NCI-H2107 (cell line): ENCODE measurements at places on chromosomes 6 and 20.
A peak's percentile ranks its signal among the peaks of the same experiment; 100 is the strongest.

DNA sequence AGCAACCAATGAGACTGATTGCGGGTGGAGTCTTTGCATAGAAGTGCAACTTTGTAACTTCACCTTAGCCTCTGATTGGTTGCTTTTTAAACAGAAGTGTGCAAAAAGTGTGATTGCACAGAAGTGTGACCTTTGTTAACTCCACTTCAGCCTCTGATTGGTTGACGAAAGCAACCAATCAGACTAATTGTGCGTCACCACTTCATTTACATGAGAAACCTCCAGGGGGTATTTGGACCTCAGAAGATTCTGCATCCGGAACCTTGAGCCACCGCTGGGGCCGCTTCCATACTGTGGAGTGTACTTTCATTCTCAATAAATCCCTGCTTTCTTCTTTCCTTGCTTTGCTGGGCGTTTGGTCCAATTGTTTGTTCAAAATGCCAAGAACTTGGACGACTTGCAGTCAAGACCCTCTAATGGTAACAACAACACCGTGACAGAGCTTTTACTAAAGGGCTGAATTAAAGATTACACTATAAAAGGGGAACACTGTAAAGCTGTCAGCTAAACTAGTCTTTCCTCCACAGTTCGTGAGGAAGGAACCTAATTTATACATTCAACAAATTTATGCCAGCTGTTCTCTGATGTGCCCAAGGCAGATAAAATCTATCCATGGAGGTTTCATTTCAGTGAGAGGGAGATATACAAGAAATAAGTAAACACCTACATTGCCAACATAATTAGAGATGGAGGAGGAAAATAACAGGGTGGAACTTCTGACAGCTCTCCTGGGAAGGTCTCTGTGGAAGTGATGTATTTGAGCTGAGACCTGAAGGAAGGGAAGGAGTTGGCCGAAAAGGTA is 1.4 kb upstream of the HECA start:
- no peak for DNase-seq

DNA sequence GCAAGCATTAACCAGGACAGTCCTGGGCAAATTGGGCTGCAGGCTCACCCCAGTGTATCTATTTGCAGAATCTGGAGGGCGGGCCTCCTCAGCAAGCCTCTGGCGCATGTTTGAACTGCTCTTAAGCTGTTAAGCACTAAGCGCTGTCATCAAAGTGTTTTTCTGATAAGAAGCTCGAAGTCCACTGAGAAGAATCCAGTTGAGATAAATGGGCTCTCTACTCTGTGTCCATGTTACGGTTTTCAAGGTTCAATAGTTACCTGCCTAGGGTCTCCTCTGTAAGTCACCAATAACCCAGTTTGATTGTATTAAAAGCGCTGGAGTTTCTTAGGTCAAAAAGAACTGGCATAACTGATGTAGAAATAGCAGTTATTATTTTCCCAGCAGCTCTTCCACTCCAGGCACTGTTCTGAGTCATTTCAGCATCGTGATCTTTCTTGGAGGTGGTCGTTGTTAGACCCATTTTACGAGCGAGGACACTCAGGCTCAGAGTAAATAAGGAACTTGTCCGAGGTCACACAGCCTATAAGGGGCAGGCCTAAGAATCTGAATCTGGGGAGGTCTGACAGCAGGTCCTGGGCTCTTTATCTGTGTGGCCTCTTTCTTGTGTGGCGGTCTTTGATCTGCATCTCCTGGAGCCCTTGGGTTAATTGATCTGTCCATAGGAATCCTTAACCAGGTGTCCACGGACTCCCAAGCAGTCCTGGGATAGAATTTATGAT is 207.4 kb upstream of the ZNF217 start:
- no peak for DNase-seq

GRCh38 chr6:23006656-23007055 is 437.3 kb downstream of the HDGFL1 start:
- no peak for DNase-seq

DNA sequence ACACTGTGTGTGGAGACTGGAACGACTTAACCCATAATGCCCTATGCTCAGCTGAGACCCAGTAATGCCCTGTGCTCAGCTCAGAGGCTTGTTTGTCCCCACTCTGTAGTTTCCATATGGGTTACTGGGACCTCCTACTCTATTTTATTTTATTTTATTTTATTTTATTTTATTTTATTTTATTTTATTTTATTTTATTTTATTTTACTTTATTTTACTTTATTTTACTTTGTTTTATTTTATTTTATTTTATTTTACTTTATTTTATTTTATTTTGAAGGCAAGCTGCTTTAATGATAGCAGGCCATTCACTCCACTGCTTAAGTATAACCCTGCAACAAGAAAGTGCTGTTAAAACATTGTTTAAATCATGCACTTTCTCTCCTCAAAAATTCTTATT is 603.4 kb upstream of the JAG1 start:
- DNase-seq, result no peak

DNA sequence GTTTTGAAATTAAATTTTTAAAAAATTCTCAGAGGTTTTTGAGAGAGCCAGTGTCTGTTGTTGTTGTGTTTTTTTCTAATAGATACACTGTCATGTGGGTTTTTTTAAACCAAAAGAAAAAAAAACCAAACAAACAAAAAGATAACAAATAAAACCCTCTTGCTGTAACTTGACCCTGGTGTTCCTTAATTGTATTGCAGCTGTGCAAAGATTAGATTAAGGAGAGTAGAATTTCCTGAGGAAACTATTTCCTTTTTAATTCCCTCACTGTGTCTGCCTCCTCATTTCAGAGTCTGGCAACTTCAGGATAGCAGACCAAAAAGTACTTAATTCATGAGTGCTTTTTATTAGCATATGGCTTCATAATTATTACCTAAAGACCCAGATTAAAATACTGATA is 281.9 kb downstream of the EPM2A start:
- no peak for DNase-seq

GRCh38 chr6:149342525-149342924 is 25.0 kb downstream of the TAB2 start:
- DNase-seq, result no peak

DNA sequence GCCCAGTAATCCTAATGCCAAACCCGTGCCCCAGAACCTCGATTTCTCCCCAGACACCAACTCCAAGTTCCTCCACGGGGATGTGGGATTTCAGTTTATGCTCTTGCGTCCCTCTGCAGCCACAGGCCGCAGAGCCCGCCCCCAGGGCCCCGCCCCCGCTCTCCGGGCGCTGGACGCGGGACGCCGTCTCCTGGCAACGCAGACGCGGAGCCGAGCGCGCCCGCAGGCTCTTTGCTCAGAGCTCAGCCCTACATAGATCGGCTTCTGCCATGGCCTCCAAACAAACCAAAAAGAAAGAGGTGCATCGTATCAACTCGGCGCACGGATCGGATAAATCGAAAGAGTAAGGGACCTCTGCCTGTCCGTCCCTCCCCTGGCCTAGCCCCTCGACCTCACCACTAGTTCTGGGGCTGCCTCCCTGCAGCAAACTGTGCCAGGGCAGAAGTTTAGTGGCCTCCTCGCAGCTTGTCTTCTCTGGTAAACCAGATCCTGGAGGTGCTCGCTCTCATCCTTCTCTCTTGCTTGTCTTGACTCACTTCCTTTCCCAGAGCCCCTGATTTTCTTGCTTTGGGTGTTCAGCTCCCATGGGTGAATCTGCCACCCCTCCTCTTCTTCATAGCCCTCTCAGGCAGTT is at the start of gene ADGB:
Gene ADGB, plus strand, starts transcription at position 201 of the 634 bp plus-strand sequence. Its CDS starts 69 bp downstream, at position 270.
- DNase-seq, result no peak

GRCh38 chr6:116386581-116387299 is 16.0 kb downstream of the DSE start:
- DNase-seq, result no peak

DNA sequence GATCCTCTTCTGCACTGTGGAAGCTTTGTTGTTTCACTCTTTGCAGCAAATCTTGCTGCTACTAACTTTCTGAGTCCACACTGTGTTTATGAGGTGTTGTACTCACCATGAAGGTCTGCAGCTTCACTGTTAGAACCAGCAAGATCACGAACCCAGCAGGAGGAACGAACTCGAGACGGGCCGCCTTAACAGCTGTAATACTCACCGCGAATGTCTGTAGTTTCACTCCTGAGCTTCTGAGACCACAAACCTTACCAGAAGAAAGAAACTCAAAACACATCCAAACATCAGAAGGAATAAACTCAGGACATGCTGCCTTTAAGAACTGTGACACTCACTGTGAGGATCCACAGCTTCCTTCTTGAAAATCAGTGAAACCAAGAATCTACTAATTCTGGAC is 48.1 kb upstream of the MBOAT1 start:
- DNase-seq, result no peak

- no peak for DNase-seq
Observed at GRCh38 chr6:131574133-131574532, 1.1 kb downstream of the ARG1 start.

DNA sequence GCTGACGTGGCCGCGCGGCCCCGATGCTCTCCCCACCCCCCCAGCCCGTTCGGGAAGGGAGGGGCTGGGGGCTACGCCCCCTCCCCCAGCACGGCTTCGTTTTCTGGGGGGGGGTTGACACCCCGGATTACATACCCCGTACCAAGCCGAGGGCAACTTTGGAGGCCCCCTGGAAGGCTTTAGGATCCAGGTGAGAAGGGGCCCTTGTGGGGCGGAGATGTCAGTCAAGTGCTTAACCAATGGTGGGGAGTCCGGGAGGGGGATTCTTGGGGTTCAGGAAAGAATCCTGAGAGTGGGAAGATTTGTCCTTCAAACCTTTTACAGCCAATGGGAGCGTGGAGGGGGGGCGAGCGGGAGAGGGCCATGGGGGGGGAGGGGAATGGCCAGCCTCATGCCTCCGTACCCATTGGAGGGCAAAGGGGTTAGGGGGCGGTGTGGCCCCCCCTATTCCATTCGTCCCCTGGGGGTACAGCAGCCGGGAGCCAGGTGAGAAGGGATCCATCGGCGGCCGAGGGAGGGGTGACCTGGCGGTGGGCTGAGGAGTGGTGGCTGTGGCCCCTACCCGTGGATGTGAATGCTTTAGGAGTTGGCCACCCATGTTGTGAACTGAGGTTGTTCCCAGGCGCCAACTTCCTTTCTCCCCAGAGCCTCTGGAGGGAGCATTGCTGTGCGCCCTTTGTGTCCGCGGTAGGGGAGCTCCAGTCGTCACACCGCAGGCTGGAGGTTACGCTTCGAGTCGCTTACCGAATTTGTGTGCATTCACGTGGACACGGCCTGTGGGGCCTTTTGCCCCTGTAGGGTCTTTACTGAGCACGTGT is 682 bp downstream of the BRD2 start:
- DNase-seq, result peak; percentile 57

DNA sequence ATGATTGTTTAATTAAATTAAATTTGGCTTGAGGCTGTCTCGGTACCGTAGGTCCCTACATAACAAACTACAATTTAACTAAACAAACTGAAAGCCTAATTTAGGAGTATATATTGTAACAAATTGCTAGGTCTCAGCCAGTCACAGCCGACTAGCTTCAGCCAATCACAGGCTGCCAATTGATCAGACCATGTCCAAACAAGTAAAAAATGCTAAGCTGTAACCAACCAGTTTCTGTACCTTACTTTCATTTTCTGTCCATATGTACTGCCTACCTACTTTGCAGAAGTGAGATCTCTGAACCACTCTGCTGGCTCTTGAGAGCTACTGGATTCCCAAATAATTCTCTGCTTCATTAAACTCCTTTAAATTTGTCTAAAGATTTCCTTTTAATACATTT is 648.0 kb upstream of the GJE1 start:
- DNase-seq, result no peak

DNA sequence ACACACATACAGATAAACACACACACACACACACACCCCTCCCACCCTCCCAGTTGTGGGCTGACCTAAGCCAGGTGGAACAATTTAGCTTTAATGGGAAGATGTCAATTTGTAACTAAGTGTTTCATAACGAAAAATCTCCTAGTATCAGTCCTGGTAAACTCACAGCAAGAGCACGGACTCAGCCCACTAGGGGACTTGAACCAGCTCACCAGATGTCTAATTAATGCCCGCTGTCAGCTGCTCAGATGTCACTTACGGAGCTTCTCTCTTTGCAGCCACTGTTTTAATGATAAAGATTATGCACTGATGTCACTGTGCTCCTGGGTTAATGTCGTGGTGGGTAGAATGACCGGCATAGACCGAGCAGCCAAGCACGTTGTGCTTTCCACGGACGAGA is 116.6 kb upstream of the INSM1 start:
- DNase-seq, result no peak

GRCh38 chr20:38680500-38681306 is 43.6 kb upstream of the SLC32A1 start:
- DNase-seq, result no peak

DNA sequence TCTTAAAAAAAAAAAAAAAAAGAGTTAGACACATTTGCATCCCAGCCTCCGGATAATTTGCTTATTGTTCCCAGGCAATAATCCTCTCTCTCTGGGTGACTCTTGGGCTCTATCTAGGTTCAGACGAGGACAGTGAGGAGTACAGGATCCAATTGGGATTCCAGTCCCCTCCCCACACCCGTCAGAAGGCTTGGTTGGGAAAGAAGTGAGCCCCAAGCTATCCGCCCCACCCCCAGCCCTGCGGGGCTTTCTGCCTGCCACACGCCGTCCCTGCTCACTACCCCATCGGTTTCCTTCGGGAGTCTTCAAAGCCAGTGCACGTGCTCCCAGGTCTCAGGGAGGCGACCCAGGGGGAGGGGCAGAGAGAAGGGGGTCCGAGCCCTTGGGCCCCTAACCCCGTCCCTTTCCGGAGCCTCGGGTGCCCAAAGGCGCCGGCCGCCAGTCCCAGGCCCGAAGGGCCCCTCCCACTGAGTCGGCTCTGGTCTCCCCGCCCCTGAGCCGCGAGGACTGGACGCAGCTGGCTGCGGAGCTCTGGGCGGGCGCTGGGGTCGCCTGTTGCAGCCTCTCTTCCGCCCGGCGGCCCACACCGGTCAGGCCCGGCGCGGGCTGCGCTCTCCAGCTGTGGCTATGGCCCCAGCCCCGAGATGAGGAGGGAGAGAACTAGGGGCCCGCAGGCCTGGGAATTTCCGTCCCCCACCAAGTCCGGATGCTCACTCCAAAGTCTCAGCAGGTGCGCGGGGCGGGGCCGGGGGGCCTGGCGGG is 2.5 kb downstream of the MYMX start:
- no peak for DNase-seq

GRCh38 chr20:5786930-5787795 is 37.0 kb downstream of the SHLD1 start:
- no peak for DNase-seq

DNA sequence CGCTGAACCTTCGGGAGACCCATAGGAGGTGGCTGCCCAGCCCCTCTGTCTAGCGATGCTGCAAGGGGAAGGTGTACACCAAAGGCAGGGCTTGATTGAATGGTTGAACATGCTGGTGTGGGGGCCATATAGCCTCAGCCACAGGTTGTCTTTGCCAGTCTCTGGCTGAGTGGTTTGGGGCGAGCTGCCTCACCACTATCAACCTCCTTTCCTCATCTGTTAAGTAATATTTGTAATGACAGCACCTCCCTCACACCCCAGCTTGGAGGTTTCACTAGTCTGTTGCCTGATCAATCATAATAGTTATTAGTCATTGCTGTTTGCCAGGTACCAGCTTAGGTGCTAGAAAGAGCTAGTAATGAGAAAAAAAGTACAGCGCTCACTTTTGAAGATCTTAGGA is 11.8 kb upstream of the ZNF831 start:
- no peak for DNase-seq

GRCh38 chr20:49214571-49214970 is 4.6 kb upstream of the DDX27 start:
- DNase-seq, result no peak
